ENCODE measurements at places on chromosomes 11 and 22.

- DNase-seq, result peak; percentile 68
These were observed at the start of gene HIPK3 for GRCh38 chr11:33257160-33257896. Gene HIPK3 (plus strand): TSS chr11:33257381.

DNA sequence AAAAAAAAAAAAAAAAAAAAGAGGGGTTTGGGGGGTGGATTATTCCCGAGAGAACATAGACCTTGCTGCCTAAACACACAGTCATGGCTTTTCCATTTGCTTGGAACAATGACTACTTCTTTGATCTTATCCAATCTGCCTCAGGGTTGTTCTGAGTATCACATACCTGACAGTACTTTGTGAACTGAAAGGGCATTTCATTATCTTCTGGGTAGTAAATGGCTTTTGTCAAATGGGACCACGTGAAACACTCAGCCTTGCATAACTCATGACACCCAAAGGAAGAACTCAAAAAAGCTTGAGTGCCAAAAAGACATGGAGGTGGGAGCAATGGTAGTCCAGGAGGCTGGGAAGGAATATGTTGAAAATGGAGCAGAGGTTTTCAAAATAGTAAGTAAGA lies 123.2 kb upstream of the BID start:
- DNase-seq, result no peak

- no peak for DNase-seq
These were observed 12.6 kb downstream of the OR5A2 start for GRCh38 chr11:59413646-59414045.

DNA sequence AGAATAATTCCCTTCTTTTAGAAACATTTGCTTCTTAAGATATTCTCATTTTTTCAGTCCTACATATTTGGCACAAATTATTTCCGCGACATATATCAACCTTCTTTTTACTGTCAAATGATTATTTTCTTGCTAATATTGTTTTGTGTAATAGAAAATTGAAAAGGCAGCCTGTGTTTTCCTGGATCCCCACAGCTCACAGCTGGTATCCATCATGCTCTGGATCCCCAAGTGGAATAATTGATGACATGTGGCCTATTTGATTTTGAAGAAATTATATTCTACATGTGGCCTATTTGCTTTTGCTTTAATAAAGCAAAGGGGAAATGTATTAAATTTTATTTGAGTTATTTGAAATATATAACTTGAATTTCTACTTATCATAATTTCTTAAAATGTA lies 199.4 kb upstream of the LUZP2 start:
- DNase-seq, result no peak

- DNase-seq, result no peak
These were observed 701 bp downstream of the TMEM216 start for GRCh38 chr11:61392981-61393595.

GRCh38 chr22:37636186-37636948 lies 3.1 kb upstream of the SH3BP1 start:
- no peak for DNase-seq

GRCh38 chr11:13776134-13776815 lies 107.8 kb downstream of the FAR1 start:
- DNase-seq, result no peak

DNA sequence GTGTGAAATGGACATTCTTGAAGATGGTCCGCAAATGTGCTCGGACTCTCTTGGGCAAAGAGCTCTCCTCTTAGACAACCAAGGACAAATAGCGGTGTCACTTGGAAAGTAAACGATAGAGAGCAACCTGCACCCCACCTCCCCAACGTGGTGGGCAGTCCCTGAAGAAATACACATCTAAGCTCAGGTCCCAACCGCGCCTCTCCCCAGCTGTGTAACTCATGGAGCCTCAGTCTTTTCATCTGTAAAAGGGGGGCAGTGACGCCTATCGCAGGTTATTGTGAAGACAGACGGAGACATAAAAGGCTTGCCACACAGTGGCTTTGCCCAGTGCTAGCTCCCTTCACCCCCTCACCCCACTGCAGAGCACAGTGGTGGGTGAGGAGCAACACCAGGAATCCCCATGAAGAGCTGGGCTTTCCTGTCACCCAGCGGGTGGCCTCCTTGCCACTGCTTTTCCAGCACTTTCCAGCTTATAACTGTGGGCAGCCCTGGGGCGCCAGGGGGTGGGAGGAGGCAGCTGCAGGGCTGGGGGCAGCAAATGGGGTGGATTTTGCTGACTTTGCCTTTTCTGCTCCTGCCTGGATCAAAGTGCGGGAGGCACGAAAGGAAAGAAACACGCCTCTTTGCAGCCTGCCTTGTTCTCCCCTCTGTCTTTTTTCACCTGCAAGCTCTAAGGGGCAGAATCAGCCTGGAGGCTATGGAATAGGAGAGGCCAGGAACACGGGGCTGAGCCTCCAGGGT lies 73.7 kb upstream of the TSPAN18 start:
- DNase-seq, result no peak

GRCh38 chr22:44276706-44277356 lies 35.9 kb downstream of the SHISAL1 start:
- no peak for DNase-seq

- DNase-seq, result peak; percentile 6
These were observed 195.9 kb downstream of the CSNK2A3 start for GRCh38 chr11:11157185-11157584.

DNA sequence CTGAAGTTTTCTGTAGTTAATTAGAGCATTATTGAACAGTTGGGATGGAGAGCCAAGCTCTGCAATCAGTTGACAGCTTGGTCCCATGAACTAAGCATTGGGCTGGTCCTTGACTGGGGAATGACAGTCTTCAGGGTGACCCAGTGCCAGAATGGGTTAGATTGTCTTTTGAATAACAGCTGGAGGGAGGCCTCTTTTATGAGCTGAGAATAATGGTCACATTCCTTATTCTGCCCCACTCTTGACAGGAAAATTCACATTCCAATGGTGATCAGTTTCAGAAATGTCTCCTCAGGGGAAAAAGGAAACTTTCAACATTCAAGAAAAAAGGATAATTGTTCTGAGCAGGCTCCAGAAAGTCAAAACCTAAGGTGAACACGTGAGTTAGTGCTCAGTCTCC lies 113.9 kb downstream of the KIRREL3 start:
- DNase-seq, result no peak

- no peak for DNase-seq
These were observed 256.7 kb upstream of the CCDC90B start for GRCh38 chr11:83542861-83543260.

DNA sequence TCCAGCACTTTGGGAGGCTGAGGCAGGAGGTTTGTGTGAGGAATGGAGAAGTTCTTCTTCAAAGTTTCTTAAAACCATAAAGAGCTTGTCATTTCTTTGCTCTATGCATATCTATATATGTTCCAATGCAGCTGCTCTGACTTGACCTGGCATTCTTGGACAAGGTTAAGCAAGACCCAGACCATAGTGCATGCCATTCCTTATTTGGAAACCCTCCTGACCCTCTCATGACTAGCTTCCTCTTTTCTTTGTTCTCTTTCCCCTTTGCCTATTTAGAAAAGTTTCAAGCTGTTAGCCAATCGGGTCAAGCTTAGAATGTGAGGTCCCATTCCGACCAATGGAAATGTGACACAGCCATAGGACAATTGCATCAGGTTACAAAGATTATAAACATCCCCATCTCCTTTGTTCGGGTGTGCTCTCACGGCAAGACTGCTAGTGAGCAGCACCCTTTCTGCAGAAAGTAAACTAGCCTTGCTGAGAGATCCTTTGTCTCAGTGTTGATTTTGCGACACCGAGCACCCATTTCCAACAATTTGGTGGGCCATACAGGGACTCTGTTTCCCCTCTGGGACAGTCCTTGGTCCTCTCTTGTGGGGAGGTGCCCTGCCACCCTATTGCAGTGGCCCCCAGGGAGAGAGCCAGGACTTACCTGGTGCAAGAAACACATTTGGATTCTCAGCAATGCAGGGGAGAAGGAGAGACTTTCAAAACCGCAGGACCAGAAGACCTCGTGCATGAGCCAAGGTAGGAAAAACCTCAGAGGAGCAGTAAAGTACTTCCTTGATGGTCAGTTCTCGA lies 39.9 kb upstream of the ANO1 start:
- DNase-seq, result no peak

GRCh38 chr11:116603728-116604323 lies 169.0 kb downstream of the BUD13 start:
- no peak for DNase-seq

GRCh38 chr22:27571463-27572277 lies 229.9 kb downstream of the MN1 start:
- no peak for DNase-seq

- no peak for DNase-seq
These were observed 38.6 kb upstream of the POGLUT3 start for GRCh38 chr11:108536783-108537182.

- no peak for DNase-seq
These were observed 59.0 kb downstream of the ZC3H12C start for GRCh38 chr11:110152199-110152598.

GRCh38 chr11:16881766-16882165 lies 132.4 kb downstream of the PLEKHA7 start:
- DNase-seq, result no peak

GRCh38 chr11:65560555-65561418 lies 2.6 kb upstream of the LTBP3 start:
- no peak for DNase-seq

GRCh38 chr11:57641011-57641807 lies 8.5 kb downstream of the YPEL4 start:
- no peak for DNase-seq

- DNase-seq, result no peak
These were observed 17.7 kb downstream of the PHLDB1 start for GRCh38 chr11:118625036-118625690.

GRCh38 chr11:126083829-126084607 lies 21.4 kb upstream of the CDON start:
- peak; percentile 4 for DNase-seq

DNA sequence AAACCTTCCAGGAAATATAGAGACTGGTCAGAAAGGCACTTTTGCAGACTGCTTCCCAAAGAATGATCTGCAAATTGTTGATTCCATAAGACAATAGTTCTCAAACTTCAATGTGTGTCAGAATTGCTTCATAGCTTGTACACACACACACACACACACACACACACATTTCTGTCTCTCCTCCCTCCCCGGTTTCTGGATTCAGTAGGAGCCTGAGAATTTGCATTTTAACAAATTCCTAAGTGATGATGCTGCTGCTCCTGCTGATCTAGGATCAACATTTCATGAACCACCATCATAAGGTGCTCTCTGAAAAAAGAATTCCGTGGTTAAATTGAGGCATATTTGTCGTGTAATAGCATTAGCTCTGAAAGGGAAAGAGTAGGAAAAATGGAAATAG lies 35.3 kb upstream of the FZD4 start:
- no peak for DNase-seq

DNA sequence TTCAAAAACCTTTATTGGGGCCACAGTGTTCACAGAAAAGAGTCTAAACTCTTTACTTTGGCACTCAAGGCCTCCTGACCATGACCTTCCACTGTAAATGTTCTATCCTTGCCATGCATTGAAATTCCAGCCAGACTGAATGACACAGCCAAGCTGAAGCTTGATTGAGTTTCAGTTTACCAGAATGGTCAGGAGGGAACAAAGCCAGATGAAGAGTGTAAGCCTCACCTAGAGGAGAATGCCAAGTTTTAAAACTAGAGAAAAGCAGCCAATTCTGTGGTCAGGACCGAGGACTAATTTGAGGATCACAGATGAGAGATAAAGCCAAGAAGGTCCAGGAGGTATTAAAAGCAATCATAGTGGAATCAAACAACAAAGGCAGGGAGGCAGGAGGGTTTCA lies 215.3 kb downstream of the KCNA4 start:
- no peak for DNase-seq

GRCh38 chr22:44549701-44550100 lies 51.7 kb upstream of the RTL6 start:
- DNase-seq, result no peak
